ENCODE measurements at places on chromosomes 11 and 22.

DNA sequence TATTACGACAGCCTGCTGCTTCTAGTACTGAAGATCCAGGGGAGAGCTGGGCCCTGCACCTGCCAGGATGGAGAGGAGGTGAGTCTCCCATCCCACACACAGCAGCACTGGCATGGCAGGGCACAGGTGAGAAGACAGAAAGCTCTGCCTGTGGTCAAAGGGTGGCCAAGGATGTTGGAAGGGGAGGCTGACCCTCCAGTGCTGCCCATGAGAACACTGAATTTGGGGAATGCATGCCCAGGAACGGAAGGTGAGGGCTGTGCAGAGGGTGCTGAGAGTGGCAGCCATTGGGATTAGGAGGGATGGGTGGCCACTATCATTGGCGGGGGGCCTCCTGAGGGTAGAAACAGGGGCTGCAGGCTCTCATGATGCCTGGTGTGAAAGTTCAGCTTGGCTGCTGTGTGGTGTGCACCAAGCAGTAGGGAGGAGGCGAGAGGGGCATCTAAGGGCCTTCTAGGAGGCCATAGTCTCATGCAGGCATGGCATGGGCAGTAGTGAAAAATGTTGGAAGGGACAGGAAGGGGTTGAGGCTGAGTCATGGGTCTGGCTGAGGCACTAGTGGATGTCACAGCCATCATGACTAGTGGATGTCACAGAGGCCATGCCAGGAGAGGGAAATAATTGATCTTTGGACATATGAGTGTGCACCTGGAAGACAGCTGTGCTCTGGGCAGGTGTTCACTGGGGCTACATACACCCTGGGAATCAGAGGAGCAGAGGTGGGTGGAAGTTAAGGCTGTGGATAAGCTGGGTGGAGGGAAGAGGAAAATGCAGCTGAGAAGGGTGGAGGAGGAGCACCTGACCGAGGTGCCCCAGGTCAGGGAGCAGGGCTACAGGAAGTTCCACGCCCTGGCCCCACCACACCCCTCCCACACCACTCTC, 2.5 kb upstream of the LRRC74B start:
- DNase-seq, result no peak

GRCh38 chr11:75734491-75735180, 17.0 kb downstream of the MOGAT2 start:
- no peak for DNase-seq

GRCh38 chr11:81255895-81256294, 1477.8 kb downstream of the FAM181B start:
- no peak for DNase-seq

- no peak for DNase-seq
Measured at GRCh38 chr11:66676931-66677598, 622 bp downstream of the RBM4B start.

GRCh38 chr11:118503216-118503615, 24.1 kb upstream of the TTC36 start:
- DNase-seq, result no peak

DNA sequence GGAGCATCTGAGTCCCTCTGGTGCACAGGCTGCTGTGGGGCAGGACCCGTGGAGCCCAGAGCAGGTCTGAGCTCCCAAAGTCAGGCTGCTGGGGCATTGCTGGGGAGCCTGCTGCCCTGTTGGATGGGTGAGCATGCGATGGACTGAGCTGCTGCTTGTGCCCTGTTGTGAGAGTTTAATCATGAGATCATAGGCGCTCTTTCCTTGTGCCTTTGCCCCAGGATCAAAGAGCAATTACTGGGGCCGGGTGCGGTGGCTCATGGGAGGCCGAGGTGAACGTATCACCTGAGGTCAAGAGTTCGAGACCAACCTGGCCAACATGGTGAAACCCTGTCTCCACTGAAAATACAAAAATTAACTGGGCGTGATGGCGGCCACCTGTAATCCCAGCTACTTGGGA, 37.5 kb downstream of the MUC6 start:
- no peak for DNase-seq

- DNase-seq, result no peak
Measured at GRCh38 chr11:18878211-18878610, 61.0 kb downstream of the MRGPRX1 start.

- no peak for DNase-seq
Measured at GRCh38 chr11:22832315-22833015, 2.9 kb upstream of the SVIP start.

GRCh38 chr11:5242933-5243815, 6.5 kb downstream of the HBG1 start:
- no peak for DNase-seq

GRCh38 chr11:74204701-74205100, 33.6 kb downstream of the PPME1 start:
- no peak for DNase-seq

DNA sequence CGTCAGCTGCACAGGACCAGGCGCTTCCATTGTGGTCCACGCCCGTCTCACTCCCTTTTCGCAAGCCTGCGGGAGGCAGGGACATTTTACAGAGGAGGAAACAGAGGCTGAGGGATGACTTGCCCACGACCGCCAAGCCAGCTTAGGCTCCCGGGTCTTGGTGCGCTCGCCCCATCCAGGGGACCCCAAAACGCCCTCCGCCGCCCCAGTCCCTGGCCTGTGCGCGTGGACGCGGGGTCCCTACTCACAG, 300 bp downstream of the WNT11 start:
- DNase-seq, result no peak

GRCh38 chr22:39392341-39392948, 7.1 kb upstream of the TAB1 start:
- DNase-seq, result no peak

DNA sequence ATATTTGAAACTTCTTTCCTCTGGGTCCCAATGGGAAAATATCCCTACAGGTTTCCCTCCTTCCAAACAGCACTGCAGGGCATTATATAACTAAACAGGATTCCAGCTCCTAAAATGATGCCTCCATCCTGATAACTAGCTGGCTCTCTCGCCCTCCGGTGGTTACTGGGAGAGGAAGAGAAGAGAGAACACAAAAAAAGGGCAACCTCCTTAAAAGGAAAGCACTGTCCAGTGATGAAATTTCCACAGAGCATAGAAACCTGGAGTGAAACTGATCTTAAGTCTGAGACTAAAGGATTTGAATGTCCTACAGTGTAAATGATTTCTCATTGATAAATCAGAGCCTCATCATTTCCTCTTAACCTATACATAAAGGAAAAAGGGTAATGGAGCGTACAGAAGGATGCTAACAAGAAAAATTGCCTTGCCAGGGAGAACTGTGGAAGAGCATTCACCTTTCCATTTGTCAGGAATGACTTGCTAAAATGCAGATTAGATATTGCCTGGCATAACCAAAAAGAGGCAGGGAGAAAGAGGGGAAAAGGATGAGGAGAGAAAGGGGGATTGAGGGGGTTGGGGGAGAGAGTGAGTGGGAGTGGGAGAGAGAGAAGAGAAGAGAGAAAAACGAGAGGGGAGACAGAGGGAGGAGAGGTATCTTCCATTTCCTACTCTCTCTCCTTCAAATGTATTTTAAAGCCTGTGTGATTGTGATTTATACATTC, 121.3 kb downstream of the APOL5 start:
- DNase-seq, result no peak

DNA sequence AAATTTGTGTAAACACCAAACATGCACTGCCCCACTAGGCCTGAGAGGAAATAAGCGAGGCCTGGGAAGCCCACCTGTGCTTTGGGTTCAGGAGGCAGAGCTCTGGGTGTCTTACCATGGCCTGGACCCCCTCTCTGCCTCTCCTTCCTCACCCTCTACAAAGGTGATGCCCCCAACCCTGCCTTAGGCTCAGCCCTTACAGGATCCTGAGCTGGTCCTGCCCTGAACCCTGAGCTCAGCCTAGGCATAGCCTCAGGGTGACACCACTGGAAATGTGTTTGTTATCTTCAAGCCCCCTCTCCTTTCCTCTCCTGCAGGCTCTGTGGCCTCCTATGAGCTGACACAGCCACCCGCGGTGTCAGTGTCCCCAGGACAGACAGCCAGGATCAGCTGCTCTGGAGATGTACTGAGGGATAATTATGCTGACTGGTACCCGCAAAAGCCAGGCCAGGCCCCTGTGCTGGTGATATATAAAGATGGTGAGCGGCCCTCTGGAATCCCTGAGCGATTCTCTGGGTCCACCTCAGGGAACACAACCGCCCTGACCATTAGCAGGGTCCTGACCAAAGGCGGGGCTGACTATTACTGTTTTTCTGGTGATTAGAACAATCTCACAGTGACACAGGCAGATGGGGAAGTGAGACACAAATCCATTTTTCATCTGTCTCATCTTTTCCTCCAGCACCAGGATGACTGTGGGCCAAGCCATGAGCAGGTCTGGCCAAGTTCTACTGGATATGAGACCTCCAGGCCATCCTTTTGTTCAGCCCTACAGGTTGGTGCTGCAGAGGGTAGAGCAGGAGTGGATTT, 117.8 kb downstream of the GGTLC2 start:
- DNase-seq, result no peak

DNA sequence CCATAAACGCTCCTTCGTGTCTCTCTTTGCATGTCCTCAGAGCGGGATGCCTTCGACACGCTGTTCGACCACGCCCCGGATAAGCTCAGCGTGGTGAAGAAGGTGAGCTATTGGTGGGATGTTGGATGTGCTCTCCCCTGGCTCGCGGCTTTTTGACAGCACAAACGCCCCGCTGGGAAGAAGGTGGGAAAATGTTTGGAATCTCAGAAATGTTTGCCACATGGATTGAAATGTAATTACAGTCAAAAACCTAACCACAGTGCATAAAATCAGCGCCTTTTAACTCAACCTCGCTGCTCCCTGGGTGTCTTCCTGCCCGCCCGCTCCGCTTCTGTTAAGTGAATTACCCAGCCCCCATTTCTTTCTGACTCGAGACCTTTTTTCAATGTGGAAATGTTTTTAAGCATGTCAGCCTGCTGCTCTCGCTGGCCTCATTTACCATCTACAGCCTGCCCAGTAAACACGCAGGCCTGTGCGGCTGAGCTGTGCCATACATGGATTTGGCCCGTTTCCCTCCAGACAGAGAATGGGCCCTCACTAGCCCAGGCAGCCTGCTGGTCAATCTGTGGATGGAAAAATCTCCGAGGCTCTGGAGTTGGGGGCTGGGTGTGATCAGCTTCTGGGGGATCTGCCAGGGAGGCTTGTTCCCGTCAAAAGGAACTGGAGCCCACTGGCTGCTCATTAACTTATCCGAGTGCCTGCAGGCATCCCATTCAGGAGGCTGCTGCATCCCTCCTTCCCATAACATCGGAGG, 32.7 kb upstream of the PARVG start:
- DNase-seq, result no peak

GRCh38 chr11:92453055-92453454, 228.4 kb downstream of the FAT3 start:
- DNase-seq, result no peak

- no peak for DNase-seq
Measured at GRCh38 chr11:1041149-1041467, 4.6 kb upstream of the MUC6 start.

GRCh38 chr11:62958547-62959421, 26.0 kb downstream of the SLC22A6 start:
- DNase-seq, result no peak

DNA sequence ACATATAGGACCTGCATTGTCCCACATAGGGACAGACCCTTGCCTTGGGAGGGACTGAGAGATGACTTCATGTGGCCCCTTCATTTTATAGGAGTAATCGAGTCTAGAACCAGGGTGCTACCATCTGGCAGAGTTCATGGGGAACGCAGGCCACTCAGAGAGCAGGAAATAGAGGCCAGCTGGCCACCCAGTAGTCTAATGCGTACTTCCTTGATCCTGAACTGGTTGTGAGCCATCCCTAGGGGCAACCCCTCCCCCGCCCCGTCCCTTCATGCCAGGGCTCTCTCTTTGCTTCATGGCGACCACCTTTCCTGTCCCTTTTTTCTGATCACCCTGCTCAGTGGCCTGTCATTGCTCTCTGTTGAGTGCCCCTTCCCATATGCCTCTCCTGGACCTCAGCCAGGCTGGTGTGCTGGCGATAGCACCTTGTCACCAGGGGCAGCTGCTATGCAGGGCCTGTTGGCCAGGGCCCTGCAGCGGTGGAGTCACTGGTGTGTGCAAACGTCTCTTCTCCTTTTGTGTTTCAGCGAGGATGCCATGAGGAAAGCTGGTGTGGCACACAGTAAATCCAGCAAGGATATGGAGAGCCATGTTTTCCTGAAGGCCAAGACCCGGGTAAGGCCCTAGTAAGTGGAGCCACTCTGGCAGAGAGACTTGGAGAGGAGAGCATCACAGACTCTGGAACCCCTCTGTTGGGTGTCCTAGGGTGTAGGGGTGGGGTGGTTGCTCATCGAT, 29.3 kb downstream of the MED15 start:
- no peak for DNase-seq

- no peak for DNase-seq
Measured at GRCh38 chr11:68658661-68659060, 25.7 kb upstream of the GAL start.

DNA sequence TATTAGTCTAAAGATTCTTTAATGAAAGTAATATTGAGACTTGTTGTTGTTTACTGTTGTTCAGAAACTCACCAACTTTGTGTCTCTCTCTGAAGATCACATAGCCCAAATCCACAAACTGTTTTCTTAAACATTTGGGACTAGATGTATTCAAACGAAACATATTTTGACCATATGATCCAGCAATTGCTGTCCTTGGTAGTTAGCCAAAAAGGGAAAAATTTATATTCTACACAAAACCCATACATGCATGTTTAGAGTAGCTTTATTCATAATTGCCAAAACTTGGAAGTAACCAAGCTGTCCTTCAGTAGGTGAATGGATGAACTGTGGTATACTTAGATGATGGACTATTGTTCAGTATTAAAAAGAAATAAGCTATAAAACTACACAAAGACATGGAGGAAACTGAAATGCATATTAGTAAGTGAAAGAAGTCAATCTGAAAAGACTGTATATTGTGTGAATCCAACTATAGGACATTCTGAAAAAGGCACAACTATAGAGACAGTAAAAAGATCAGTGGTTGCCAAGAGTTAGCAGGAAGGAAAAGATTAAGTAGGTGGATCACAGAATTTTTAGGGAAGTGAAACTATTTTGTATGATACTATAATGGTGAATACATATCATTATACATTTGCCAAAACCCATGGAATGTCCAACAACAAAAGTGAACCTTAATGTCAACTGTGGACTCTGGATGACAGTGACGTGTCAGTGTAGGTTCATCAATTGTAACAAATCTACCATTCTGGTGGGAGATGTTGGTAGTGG, 442.9 kb downstream of the INSC start:
- no peak for DNase-seq

GRCh38 chr11:97544431-97544830, 1154.6 kb downstream of the JRKL start:
- DNase-seq, result no peak

DNA sequence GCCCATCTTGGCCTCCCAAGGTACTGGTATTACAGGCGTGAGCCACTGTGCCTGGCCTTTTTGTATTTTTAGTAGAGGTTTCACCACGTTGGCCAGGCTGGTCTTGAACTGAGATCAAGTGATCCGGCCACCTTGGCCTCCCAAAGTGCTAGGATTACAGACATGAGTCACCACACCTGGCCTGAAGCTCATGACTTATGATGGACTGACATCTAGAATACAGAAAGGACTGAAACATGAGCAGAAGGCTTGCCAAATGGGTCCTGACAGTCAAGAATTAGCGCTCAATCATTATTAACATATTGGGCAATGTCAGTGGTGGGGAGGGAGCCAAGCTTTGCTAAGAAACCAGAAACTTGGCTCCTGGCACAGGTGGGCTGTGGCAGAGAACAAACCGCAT, 5.0 kb downstream of the FADS1 start:
- no peak for DNase-seq
